SK-MEL-5 (cell line): ENCODE measurements at places on chromosomes 2 and 18. TPM values are rescaled to one million over a fixed set of nuclear protein-coding genes. Genes with fewer than 3 reads are reported as not detected.

The C2orf66 gene
- not detected in 2 replicates for total RNA-seq

GRCh38 chr2:148813603-148814065 lies 61.4 kb upstream of the KIF5C start:
- no peak for DNase-seq

- peak; percentile 78 for DNase-seq
Observed at GRCh38 chr2:240060977-240061591, 7.8 kb upstream of the OR6B3 start.

GRCh38 chr2:74333175-74333574 lies 10.0 kb downstream of the SLC4A5 start:
- peak; percentile 78 for DNase-seq

DNA sequence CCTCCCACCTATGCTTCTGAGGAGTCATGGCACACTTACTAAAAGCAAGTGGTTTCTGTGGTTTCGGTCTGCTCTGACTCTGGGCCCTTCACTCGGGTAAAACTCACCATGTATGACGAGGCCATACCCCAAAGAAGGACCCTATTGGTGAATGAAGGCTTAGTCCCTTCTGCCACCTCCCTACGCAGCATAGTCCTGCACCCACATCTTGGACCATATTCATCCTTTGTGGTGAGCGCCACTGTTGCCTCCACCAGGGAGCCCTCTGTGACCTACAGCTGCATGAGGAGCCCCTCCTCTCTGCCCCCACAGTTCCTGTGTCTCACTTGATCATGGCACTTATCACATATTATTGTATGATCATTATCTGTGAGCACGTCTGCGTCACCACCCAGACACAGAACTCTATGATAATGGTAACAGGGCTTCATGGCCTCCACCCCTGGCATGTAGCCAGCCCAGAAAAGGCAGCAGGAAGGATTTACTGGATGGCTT lies 113.3 kb downstream of the TFCP2L1 start:
- no peak for DNase-seq
